T-helper 1 cell (primary cell): ENCODE measurements at places on chromosomes 2 and 18.

DNA sequence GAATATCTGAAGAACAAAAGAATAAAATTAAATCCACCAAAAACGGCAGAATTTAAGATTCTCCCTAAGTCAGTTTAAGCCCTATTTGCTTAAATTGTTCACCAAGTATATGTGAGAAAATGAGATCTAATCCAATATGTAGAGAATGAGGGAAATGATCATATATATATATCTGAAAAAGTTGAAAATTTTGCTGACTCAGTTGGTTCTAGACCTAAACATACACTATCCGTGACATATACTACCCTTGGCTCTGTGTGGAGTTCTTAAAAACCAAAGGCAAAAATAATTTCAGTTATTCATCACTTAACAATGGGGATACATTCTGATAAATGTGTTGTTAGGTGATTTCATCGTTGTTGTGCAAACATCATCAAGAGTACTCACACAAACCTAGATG is 7.3 kb downstream of the SS18 start:
- DNase-seq: no peak

DNA sequence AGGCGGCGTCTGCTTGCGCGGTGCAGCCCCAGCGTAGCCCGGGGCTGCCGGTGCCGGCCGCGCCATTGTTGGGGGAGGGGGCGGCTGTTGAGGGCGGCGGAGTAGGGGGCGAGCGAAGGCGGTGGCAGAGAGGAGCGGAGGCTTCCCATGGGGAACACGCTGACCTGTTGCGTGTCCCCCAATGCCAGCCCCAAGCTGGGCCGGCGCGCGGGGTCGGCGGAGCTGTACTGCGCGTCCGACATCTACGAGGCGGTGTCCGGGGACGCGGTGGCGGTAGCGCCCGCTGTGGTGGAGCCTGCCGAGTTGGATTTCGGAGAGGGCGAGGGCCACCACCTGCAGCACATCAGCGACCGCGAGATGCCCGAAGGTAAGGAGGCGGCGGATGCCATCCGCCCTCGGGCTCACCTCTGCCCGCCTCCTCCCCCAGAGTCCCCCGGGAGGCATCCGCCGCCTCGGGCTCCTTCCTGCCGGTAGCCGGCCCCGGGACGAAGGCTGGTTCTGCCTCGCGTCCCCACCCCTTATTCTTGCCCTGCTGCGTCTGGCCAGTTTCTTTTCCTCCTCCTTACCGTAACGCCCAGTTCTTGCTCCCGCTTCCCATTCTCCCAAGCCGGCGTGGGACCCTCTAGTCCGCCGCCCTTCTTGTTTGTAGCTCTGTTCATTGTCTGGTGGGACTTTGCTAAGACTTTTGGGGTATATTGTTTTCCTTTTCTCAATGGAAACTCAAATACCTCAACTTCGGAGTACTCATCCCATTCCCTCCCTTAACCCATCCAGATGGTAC is 500 bp downstream of the CCNYL1 start:
- DNase-seq: peak; percentile 34

DNA sequence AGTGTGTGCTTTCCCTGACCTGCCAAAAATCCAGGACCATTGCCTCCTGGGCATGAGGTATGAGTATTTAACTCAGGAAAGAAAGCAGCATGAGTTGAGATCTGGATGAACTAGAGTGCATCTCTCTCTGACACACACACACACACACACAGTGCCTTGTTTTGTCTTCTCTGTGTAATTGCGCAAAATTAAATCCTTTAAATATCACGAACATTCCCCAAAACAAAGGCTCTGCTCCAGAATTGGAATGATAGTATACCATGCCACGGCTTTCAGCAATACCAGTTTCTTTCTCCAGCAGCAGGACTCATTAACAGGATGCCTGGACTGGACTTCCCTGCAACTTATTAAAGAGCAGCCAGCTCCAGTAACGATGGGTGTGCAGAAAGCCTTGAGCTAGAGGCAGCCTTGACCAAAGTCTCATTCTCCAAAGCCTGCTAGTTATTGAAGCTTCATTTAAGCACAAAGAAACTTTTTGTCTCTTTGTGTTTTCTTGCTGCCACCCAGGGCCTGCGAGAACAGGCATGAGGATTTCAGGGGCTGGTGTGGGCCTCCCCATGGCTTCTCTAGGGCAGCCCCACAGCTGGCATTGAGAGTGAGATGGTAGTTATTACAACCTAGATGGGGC is 101.7 kb downstream of the NRP2 start:
- no peak for DNase-seq

GRCh38 chr2:29723255-29724001 is 198.0 kb downstream of the ALK start:
- DNase-seq: no peak

- DNase-seq: no peak
Measured at GRCh38 chr2:64979744-64980143, 9.5 kb upstream of the SLC1A4 start.

- DNase-seq: no peak
Measured at GRCh38 chr2:134836986-134837385, 1.4 kb upstream of the ACMSD start.

GRCh38 chr2:149767516-149767974 is 180.0 kb upstream of the MMADHC start:
- DNase-seq: no peak
